ENCODE measurements at places on chromosomes 12 and 14.

DNA sequence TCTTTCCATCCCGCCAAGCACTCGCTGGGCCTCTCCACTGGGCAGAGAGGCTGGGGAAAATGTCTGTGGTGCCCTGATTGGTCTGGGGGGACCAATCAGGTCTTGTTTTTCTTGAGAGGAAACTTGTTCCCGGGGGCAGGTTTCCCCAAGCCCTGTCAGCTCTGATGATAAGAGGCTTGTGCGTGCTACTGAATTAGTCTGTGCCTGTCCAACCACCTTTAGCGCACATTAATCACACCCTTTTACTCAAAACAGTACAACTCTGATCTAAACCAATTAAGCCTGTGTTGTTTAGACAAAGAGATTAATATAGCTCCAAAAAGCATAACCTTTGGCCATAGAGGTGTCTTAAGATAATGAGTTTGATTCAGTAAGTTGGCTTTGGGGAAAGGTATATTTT is 580.4 kb downstream of the VRK1 start:
- no peak for DNase-seq

DNA sequence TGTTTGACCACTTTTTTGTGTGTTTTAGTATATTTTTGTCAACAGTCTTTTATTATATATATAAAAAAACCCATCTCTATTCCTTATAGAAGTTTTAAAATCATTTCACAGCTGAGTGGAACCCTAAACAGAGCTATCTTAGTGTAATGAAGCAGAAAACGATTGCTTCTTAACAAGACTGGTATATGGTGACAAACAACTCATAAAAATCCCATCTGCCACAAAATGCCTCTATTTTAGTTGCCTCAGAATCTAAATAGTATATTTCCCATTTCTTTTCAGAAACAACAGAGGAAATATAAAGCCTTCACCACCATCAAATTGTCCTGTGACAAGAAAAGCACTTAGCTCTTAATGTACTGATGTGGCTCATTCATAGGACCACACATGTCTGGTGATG is 322.4 kb downstream of the ATP23 start:
- DNase-seq = no peak

GRCh38 chr12:71938728-71939385 is at the start of gene TPH2:
TPH2 (plus strand) TSS chr12:71938845; CDS start chr12:71938987, 142 bp downstream.
- peak; percentile 61 for DNase-seq

DNA sequence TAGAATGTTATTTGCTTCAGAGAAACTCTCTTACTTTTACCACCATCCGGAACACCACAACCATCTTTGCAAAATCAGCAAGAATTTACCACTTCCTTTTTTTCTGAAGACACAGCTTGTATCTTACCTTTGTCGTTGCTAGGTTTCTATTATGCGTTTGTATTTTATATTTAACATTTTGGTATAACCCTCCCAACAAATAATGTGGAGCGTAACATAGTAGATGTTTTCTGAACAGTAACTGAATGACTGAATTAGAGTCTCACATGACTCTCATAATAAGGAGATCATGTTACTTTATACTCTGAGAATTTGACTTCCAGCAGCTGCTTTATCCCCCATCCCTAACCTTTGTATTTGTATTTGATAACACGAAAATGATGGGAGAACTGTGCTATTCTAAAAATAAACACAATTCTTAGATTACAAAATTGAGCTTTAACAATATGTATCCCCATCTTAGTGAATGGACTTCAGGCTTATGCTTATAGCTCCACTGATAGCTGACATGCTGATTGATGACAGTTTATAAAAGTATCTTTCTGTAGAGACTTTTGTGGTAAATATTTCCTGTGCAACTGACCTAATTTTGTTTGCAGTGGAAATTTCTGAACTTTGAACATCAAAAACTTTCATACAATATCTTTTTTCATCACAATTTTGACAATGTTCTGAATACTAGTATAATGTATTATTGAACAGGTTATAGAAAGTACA is 7.9 kb upstream of the KLRB1 start:
- no peak for DNase-seq

- DNase-seq = peak; percentile 59
Observed at GRCh38 chr12:50016501-50017475, 8.5 kb downstream of the RACGAP1 start.

- peak; percentile 44 for DNase-seq
Observed at GRCh38 chr12:43131301-43131700, 420.7 kb downstream of the ADAMTS20 start.

DNA sequence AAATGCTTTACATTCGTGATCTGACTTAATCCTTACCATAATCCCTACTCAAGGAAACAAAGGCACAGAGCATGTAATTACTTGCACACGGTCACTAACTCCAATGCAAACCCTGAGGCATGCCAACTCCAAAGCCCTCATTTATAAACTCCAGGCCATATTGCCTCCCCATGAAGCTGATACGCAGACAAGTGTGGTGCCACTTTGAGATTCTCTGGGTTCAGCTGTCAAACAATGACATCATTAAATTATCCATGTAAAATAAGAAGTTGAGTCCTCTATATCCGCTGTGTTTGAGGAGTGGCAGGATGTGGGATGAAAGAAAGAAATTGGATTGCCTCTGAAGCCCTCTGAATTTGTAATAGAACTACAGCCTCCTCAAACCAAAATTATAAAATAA is 62.8 kb downstream of the ANO4 start:
- DNase-seq = no peak

GRCh38 chr12:22656831-22657230 is 31.9 kb downstream of the ETNK1 start:
- DNase-seq = no peak

DNA sequence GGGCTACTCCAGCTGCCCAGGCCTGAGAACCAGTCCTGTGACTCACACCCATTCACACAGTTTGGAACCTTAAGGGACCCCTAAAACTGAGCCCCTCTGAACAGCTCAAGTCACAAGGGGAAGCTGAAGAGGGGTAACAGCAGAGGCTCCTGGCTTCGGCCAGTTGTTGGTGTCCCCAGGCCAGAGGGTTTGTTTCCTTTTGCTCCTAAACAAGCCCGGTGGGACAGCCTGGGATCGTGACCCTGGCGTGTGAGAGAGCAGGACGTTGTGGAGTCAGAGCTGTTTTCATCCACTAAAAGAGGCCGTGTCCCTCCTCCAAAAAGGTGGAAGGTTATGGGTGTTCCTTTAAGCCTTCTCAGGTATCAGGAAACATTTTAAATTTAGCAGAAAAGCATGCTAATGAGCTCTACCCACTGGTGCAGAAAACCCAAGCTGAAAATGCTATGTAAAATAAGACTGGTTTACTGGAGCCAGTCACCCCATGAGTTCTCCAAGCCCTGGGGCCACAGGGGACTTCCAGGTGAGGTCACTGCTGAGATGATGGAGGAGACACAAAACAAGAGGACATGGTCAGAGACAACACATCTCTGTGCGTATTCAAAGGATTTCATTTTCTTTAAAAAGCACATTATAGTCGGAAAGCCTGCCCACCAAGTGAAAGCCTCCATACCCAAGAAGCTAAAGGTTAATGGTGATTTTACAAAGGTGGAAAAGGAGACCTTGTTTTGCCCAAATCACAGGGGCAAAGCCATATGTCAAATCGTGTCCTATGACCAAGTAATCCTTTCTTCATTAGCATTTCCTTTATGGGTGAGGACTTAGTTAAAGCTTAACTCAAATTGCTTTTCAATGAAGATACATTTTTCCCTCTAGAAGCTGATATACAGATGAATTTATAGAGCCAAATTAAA is 14.1 kb downstream of the PRKAB1 start:
- peak; percentile 90 for DNase-seq

- peak; percentile 90 for DNase-seq
Observed at GRCh38 chr14:51552768-51553404, 98.8 kb upstream of the FRMD6 start.

- no peak for DNase-seq
Observed at GRCh38 chr14:71339650-71340415, 432.6 kb downstream of the PCNX1 start.

- no peak for DNase-seq
Observed at GRCh38 chr14:103233328-103233727, 100.7 kb upstream of the EIF5 start.

GRCh38 chr14:55691659-55692058 is 111.7 kb downstream of the KTN1 start:
- no peak for DNase-seq

DNA sequence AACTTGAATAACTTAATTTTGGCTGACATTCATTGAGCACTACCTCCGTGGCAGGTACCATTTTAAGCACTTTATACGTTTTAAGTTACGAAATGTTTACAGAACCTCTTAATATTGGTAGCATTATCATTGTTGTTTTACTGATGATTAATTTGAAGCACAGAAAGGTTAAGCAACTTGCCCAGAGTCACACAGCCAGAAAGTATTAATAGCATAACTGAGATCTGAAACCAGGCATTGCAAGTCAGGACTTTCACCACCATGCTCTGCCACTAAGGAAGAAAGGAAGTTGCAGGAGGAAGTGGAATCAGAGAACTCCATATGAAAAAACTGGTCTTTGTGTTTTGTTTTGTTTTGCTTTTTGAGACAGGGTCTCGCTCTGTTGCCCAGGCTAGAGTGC is 28.2 kb upstream of the BCAT1 start:
- no peak for DNase-seq

DNA sequence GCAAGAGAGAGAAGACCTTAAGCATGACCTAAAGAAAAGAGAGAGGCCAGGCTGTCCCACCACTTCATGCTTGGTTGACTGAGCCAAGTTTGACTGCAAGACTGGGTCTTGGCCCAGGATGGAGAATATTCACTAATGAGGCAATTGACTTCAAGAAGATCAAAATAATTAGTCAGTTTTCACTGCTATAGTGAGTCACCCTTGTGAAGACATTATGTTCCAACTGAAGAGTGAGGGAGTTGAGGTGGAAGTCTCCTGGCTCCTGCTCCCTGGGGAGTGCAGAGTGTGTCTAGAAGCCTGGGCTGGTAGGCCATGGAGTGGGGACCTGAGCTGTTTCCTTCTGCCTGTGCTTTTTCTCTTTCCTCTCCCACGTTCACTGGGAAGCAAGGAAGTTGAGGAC is 117.6 kb downstream of the CACNA1C start:
- DNase-seq = peak; percentile 45

DNA sequence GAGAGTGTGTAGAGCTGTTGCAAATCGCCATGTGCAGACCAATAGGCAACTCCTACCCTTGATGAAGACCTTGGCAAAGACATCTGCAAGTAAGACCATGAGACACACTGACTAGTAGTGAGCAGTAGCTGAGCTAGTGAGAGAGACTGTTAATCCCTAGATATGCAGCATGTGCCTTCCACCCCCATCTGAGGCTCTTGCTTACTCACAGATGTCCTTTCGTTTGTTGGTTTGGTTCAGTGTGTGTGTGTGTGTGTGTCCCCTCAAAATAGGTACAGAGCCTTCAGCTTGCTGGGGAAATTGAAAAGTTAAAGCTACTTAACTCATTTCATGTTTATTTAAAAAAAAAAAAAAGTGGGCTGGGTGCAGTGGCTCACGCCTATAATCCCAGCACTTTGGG is 37.6 kb downstream of the MYF5 start:
- DNase-seq = no peak

GRCh38 chr12:116026768-116027550 is 250.5 kb downstream of the MED13L start:
- no peak for DNase-seq

GRCh38 chr12:58580095-58580494 is 340.2 kb downstream of the LRIG3 start:
- DNase-seq = no peak

DNA sequence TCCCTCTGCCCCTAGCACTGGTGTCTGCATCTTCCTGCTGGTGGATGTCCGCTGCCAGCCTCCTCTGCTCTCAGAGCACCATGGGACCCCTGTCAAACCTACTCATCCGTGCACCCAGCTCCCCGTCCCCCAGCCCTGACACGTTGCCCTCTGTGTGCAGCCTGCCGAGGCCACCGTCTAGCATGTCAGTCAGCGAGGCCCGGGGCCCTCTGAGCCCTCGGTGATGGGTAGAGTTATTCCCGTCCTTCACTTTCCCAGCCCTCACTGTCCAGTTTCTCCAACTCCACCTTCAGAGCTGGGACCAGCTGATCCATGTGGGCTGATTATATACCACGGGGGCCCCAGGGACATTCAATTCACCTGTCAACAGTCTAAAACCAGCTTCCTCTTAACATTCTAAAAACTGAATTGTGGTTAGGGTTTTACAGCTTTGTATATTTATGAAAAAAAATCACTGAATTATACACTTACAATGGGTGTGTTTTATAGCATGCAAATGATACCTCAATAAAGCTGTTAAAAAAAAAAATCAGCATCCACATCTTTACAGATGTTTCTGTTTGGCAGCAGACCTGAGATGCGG is 61.3 kb downstream of the CCDC88C start:
- DNase-seq = no peak

DNA sequence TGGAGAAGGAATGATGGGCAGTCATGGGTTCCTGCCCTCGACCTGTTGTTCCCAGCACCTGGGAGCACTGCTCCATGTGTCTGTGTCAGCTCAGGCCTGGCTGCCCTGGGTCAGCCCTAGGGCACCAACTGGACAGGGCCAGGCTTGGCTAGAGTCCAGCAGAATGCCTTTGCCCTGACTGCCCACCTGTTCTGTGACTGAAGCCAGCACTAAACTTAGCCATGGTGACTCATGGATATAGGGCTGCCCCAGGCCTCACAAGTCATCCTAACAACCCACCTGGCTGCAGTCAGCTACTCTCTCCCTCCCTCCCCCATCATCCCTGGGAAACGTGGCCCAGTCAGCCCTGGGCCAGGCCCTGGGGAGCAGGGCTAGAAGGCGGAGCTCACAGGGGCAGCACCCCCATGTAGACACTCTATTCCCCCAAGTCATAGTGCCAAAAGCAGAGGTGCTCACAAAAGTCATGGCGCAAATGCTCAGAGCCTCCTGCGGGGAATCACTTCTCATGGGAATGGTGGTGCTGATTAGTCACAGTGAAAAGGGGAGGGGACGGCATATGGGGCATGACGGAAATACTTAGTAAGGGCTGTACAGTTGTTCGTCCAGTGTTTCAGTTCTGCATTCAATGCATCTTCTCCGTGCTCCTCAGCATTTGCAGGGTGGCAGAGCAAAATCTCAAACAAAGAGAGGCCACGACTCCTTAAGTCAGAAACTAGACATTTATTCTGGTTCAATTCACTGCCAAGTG is 52.0 kb upstream of the NTF3 start:
- peak; percentile 91 for DNase-seq

- no peak for DNase-seq
Observed at GRCh38 chr14:73667854-73668253, 23.1 kb downstream of the DNAL1 start.

Data from kidney tubule cell (primary cell).